ENCODE measurements at places on chromosomes 5 and 9. TPM values are rescaled to one million over a fixed set of nuclear protein-coding genes. Genes with fewer than 3 reads are reported as not detected.
A peak's percentile ranks its signal among the peaks of the same experiment; 100 is the strongest.

GRCh38 chr5:119578937-119579336 lies 50.4 kb upstream of the FAM170A start:
- H3K27me3 ChIP-seq, result peaks cover 2% of the 10 kb centered on the region
- H3K36me3 ChIP-seq, result no peaks in the 10 kb centered on the region

DNA sequence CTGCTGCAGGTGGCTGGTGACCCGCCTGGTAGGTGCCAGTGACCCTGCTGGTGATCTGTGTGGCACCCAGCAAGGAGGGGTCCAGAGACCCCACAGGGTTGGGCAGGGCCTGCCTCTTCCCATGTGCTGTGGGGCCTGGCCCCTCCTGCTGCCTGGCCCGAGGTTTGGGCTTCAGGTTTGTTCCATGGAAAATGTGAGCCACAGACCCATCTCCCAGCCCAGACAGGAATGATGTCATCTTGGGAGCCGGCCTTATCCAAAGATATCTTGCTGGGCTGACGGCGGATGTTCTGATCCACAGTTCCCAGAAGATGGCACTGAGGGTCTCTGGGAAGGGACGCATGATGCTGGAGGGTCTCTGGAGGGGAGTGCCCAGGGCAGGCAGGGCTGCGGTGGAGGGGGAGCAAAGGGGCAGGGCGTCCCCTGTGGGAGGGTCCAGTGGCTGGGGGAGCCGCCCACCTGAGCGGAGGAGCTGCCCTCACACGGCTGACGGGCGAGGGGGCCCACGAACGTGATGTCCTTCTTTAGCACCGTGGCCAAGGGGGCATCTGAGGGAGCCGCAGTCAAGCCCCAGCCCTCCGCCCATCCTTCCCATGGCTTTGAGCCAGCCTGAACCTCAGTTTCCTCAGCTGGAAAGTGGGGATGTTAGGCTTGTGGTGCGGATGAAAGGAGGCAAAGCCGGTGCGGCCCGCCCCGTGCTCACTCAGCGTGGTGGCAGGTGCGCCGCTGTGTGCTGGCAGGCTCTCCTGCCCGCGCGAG lies 68.1 kb downstream of the COL5A1 start:
- peaks cover 8% of the 10 kb centered on the region for H3K4me1 ChIP-seq
- no peak for DNase-seq
- H3K4me3 ChIP-seq, result no peak overlapping the region
- peaks cover 4% of the 10 kb centered on the region for H3K27me3 ChIP-seq
- no peak overlapping the region for H3K27ac ChIP-seq

SEMA4D gene
- total RNA-seq, result 192 TPM

DNA sequence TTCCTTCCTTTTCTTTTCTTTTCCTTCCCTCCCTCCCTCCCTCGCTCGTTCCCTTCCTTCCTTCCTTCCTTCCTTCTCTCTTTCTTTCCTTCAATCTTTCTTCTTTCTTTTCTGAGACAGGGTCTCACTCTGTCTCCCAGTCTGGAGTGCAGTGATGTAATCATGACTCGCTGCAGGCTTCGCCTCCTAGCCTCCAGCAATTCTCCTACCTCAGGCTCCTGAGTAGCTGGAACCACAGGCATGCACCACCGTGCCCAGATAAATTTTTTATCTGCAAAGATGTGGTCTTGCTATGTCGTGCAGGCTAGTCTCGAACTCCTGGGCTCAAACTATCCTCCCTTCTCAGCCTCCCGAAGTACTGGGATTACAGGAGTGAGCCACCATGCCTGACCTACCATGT lies 81.4 kb downstream of the SPATA31C2 start:
- H3K27ac ChIP-seq, result no peak overlapping the region
- H3K36me3 ChIP-seq, result no peaks in the 10 kb centered on the region
- H3K27me3 ChIP-seq, result peaks cover 9% of the 10 kb centered on the region
- no peak for DNase-seq

DNA sequence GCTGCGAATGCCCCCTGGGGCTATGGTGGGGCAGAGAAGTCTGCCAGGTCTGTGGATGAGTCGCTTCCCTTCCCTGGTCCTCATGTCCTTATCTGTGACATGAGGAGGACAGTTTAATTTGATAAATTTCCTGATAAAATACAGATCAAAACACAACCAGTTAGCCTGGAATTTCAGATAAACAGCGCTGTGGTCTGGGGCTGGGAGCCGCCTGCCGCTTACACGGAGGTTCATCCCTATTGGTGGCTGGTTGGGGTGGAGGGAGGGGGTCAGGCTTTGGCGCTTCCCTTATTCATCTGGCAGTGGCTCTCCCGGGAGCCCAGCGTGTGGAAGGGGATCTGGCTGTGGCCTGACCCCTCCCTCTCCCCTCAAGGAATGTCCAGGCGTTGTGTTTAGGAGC lies 17.9 kb downstream of the CRB2 start:
- peaks cover 14% of the 10 kb centered on the region for H3K4me1 ChIP-seq
- H3K27ac ChIP-seq, result no peak overlapping the region
- H3K4me3 ChIP-seq, result peak overlapping the region; percentile 59
- DNase-seq, result peak; percentile 56
